Fibroblast of villous mesenchyme (primary cell): ENCODE measurements at places on chromosomes 1 and 21.
A peak's percentile ranks its signal among the peaks of the same experiment; 100 is the strongest.

GRCh38 chr1:178055093-178055492 lies 38.8 kb upstream of the RASAL2 start:
- no peak for DNase-seq

- no peak for DNase-seq
These were observed 23.9 kb downstream of the PKP1 start for GRCh38 chr1:201307231-201307630.

DNA sequence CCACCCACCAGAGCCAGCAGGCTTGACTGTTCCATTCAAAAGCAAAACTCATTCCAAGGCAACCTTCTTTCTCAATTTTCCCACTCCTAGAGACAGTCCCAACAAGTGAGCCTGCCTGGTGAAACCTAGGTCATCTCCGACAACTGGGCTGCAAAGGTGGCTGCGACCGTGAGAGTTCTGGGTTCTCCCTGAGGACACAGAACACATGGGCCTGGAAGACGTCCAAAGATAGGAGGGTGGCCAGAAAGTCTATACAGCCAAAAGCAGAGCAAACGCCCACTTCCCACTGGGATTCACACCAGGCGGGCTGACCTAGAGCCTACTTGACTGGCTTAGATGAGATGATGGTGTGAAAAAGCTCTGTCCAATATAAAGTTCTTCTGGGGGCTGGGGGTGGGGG lies 90.2 kb upstream of the GRIK3 start:
- DNase-seq = no peak

GRCh38 chr21:34994766-34995631 lies 54.1 kb downstream of the RUNX1 start:
- no peak for DNase-seq

GRCh38 chr1:196372896-196373536 lies 235.2 kb downstream of the KCNT2 start:
- DNase-seq = peak; percentile 32

DNA sequence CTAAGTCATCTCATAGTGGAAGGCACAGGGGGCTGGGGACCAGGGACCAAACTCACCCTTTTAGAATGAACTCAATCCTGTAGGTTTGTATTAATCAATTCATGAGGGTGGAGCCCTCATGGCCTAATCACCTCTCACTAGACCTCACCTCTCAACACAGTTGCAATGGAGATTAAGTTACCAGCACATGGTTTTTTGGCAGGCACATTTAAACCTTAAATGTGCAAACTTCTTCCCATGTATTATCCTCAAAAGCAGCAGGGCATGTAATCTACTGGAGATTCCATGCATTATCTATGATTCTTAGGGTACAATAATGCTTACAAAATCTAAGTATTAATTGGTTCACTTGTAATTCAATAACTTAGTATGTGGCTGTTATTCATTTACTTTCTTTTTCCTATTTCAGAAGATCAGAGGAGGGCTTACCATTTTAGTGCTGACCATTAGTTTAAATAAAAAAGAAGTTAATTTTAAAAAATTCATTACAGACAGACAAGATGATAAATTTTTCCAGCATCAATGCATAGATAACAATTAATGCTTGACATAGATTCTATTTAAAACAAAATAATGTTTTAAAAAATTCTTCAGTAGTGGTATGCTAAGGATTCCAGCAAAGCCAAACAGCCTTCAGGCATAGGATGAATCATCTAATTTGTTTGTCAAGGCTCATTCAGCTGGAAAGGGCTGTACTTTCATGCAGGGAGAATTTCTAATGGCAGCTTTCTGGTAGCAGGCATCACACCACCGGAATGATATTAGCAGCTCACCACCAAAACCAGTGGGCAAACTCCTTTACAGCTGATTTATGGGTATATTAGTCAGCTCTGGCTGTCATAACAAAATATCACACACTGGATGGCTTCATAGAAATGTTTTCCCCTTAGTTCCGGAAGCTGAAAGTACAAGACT lies 124.6 kb upstream of the ZNF648 start:
- peak; percentile 55 for DNase-seq

GRCh38 chr21:45378258-45378966 lies 26.6 kb upstream of the COL18A1 start:
- peak; percentile 64 for DNase-seq
